ENCODE measurements at places on chromosomes 13 and 19. TPM values are rescaled to one million over a fixed set of nuclear protein-coding genes. Genes with fewer than 3 reads are reported as not detected.

KLF1 gene
- 0.41 TPM for total RNA-seq

KLK14 gene
- total RNA-seq = not detected

TBXA2R gene
- total RNA-seq = 0.41 TPM

BRCA2 gene
- total RNA-seq = 1.6 TPM

LGALS14 gene
- not detected for total RNA-seq

LIN7B gene
- 31.0 TPM for total RNA-seq

DNAAF3 gene
- not detected for total RNA-seq

KLK3 gene
- total RNA-seq = not detected

GRK1 gene
- total RNA-seq = under 0.01 TPM

MYO9B gene
- total RNA-seq = 21.2 TPM

CYP2F1 gene
- not detected for total RNA-seq

ARL11 gene
- total RNA-seq = under 0.01 TPM

MEDAG gene
- 0.82 TPM for total RNA-seq

DKKL1 gene
- total RNA-seq = 1.2 TPM

ZNF507 gene
- total RNA-seq = 24.1 TPM

B3GLCT gene
- 22.4 TPM for total RNA-seq

NFIC gene
- total RNA-seq = 1.2 TPM

SIAH3 gene
- total RNA-seq = 8.2 TPM

CD37 gene
- total RNA-seq = 0.82 TPM

WDR87 gene
- total RNA-seq = not detected

MIR17HG gene
- 42.8 TPM for total RNA-seq

PCDH9 gene
- 64.4 TPM for total RNA-seq

CELF5 gene
- total RNA-seq = 50.1 TPM

FGF22 gene
- total RNA-seq = under 0.01 TPM

BICRA gene
- total RNA-seq = 4.1 TPM

MUC16 gene
- total RNA-seq = not detected

TEX26 gene
- total RNA-seq = 1.2 TPM

IZUMO4 gene
- total RNA-seq = 2.9 TPM

CYP4F2 gene
- not detected for total RNA-seq

RFPL4AL1 gene
- total RNA-seq = not detected

FAM83E gene
- total RNA-seq = 0.41 TPM

TIMM50 gene
- 43.2 TPM for total RNA-seq

IZUMO1 gene
- not detected for total RNA-seq

PROZ gene
- total RNA-seq = not detected

NUMBL gene
- 16.7 TPM for total RNA-seq

CBLC gene
- total RNA-seq = not detected

TMC4 gene
- total RNA-seq = not detected

NANOS3 gene
- total RNA-seq = 3.7 TPM

FCAR gene
- total RNA-seq = 0.41 TPM

ZNF816 gene
- 2.4 TPM for total RNA-seq

Data from frontal cortex (tissue), 4 donors.